ENCODE measurements at places on chromosomes 12 and 14. TPM values are rescaled to one million over a fixed set of nuclear protein-coding genes. Genes with fewer than 3 reads are reported as not detected.

Gene VDR
- total RNA-seq = 0.45 TPM

Gene DNAJC22
- 3.4 TPM for total RNA-seq

Gene CLEC4C
- total RNA-seq = not detected

Gene B4GALNT3
- 16.4 TPM for total RNA-seq

Gene GPRC5A
- 4.1 TPM for total RNA-seq

Gene CD163L1
- 5.9 TPM for total RNA-seq

Gene CLEC7A
- 5.8 TPM for total RNA-seq

Gene HNRNPA1
- total RNA-seq = 399 TPM

Gene SLCO1A2
- 22.2 TPM for total RNA-seq

Gene TCL1B
- total RNA-seq = not detected

Gene TAS2R14
- 5.5 TPM for total RNA-seq

Gene KRT75
- not detected for total RNA-seq

Gene SP1
- total RNA-seq = 36.6 TPM

Gene GSKIP
- total RNA-seq = 39.4 TPM

Gene ALDH2
- 177 TPM for total RNA-seq

Gene OR6C2
- total RNA-seq = not detected

Gene CMA1
- total RNA-seq = not detected

Gene EFS
- 51.2 TPM for total RNA-seq

Gene VEZT
- 111 TPM for total RNA-seq

Gene GPRC5D
- total RNA-seq = not detected

Gene SLC10A1
- not detected for total RNA-seq

Gene ABCC9
- total RNA-seq = 30.5 TPM

Gene HOXC11
- not detected for total RNA-seq

Gene SERPINA3
- 13.3 TPM for total RNA-seq

Gene CYP27B1
- 0.31 TPM for total RNA-seq

Gene FZD10
- 0.74 TPM for total RNA-seq

Gene TPPP2
- total RNA-seq = not detected

Gene SIX4
- 3.6 TPM for total RNA-seq

Gene FAM186B
- not detected for total RNA-seq

Gene SLC7A7
- 5.7 TPM for total RNA-seq

Gene GPD1
- 3.7 TPM for total RNA-seq

Gene GLIPR1L1
- total RNA-seq = not detected

Gene BICDL1
- 73.3 TPM for total RNA-seq

Gene SERPINA10
- total RNA-seq = not detected

Gene PTCSC3
- not detected for total RNA-seq

Gene TSPAN8
- total RNA-seq = not detected

Gene RNF212B
- not detected for total RNA-seq

Gene SIX6
- total RNA-seq = not detected

Gene LRTM2
- total RNA-seq = 21.2 TPM

Gene MMP14
- total RNA-seq = 8.4 TPM

Gene DHH
- 0.39 TPM for total RNA-seq

Gene LRR1
- total RNA-seq = 6.4 TPM

Gene SMCO3
- total RNA-seq = not detected

Gene FAM234B
- 83.5 TPM for total RNA-seq

Gene IL26
- not detected for total RNA-seq

Gene VSIG10
- total RNA-seq = 26.7 TPM

Gene CNIH1
- total RNA-seq = 69.9 TPM

Gene EML5
- 10.8 TPM for total RNA-seq

Data from dorsolateral prefrontal cortex (tissue), 122 donors.